ENCODE measurements at places on chromosomes 3 and 15. TPM values are rescaled to one million over a fixed set of nuclear protein-coding genes. Genes with fewer than 3 reads are reported as not detected.

CISH gene
- 27.9 TPM for polyA plus RNA-seq

PLA2G4B gene
- polyA plus RNA-seq, result 5.3 TPM

RGMA gene
- polyA plus RNA-seq, result 7.7 TPM

B3GNT5 gene
- 24.5 TPM for polyA plus RNA-seq

GOLGA8J gene
- polyA plus RNA-seq, result 1.0 TPM

ANKRD34C gene
- polyA plus RNA-seq, result 0.14 TPM

SLC6A1 gene
- 0.74 TPM for polyA plus RNA-seq

CD47 gene
- polyA plus RNA-seq, result 72.0 TPM

GOLGA8G gene
- 0.03 TPM for polyA plus RNA-seq

MYNN gene
- 36.1 TPM for polyA plus RNA-seq

XCR1 gene
- 0.26 TPM for polyA plus RNA-seq

GRCh38 chr15:90529011-90529370 is 732 bp upstream of the CRTC3 start:
- DNase-seq, result no peak

DNA sequence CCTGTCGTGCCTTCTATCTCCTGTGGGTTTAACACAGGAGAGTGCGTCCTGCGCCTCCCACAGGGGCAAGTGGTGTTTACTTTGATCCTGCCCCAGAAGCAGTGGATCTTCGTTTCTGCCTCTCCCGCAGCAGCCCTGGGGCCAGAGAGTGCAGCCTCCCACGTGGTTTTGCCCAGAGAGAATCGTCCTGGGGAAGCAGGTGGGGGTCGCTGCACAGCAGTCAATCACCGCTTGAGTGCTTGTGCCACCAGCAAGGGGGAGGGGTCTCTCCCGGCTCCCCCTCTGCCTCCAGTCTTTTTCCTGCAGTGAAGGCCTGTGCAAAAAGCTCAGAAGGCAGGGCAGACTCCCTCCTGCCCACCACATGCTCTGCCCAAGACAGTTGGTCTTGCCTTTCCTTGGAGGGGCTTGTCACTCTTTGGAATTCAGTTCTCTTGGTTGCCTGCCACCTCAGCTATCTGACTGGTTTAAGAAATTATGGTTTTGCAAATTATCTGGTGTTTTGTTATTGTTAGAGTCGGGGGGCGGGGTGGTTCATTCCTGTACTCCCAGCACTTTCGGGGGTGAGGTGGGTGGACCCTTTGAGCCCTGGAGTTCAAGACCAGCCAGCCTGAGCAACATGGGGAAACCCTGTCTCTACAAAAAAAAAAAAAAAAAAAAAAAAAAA is 26.9 kb downstream of the STOML1 start:
- DNase-seq, result no peak

GRCh38 chr3:123606527-123606926 is 21.7 kb upstream of the HACD2 start:
- DNase-seq, result no peak

- DNase-seq, result no peak
Observed at GRCh38 chr15:46703020-46703861, 1014.1 kb upstream of the SEMA6D start.

- DNase-seq, result peak; percentile 19
Observed at GRCh38 chr3:15858547-15859506, 61.0 kb upstream of the ANKRD28 start.

DNA sequence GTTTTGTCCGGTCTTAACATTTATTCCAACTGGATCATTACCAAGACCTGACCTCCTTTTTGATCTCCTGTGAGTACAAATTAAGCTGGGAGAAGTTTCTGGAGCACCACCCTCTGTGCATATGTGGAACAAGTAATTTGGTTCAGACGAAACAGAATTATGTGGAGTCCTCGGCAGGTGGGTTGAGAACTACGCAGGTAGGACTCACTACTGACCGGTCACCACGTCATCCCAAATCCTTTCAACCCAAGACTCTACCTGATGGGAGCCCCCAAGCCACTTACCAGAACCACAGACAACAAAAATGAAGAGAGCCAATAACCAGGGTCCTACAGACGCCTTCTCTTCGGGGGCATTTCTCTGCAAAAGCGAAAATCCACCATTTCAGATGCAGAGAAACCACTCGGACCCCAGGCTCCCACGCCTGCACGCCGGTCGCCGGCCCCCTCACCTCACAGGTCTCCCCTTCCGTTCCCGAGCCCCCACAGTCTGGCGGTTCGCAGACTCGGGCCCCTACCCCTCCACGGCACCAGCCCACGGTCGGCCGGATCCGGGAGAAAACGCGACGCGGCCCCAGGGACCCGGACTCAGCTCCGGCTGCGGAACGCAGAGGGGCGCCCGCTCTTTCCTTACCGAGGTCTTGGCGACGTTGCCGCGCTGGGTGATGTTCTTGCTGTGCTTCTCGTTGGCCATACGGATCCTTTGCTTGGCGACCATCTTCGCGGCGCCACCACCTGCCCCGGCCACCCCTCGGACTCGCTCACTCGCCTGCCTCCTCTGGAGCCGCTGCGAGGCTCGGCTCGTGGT is 674 bp downstream of the SERP1 start:
- no peak for DNase-seq

- no peak for DNase-seq
Observed at GRCh38 chr3:24837601-24838000, 343.0 kb upstream of the THRB start.

GRCh38 chr3:134815519-134815918 is 20.5 kb downstream of the EPHB1 start:
- no peak for DNase-seq

DNA sequence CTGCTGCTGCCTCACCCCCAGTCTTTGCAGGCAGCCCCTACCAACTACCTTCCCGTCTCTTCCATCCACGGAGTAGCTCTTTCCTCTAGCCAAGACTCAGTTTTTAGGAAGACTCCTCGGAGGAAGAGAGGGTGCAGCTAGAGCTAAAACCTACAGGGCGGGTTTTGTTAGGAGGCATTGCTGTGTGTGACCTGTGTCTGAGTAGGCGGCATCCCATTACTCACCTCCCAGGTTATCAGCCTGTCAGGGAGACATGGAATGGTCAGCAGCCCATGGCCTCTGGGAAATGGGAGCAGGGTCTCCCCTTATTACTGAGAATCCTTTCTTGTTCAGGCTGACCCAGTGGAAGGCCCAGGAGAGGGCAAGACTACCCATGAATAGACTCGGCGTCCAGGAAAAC is 43.8 kb upstream of the FGD5 start:
- DNase-seq, result no peak

DNA sequence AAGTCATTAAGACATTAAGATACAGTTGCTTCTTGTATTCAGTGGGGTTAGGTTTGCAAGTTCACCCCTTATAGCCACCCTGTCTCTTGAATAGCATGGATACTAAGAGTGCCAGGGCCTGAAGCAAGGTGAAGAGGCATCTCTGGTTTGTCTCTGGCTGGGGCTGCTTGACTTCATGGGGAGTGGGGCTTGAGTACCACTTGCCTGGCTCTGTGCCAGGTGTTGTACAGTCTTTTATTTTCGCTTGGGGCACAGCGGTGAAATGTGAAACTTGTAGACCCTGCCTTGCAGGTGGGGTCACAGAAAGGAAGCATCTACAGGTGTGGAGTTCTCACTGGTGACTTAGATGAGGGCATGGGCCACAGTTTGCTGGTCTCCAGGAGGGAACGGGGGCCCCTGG is 152.1 kb downstream of the PDE8A start:
- DNase-seq, result no peak

DNA sequence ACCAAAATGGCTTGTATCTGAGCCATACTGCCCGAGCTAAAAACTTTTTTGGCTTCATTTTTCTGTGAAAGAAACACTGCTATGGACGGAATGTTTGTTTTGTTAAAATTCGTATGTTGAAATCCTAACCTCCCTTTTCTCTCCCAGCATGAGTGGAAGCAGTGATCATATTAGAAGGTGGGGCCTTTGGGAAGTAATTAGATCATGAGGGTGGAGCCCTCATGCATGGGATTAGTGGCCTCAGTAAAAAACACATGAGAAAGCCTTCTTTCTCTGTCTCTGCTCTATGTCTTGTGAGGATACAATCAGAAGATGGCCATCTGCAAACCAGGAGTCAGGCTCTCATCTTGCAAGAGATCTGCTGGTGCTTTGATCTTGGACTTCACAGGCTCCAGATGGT is 7.4 kb upstream of the FNDC3B start:
- no peak for DNase-seq

DNA sequence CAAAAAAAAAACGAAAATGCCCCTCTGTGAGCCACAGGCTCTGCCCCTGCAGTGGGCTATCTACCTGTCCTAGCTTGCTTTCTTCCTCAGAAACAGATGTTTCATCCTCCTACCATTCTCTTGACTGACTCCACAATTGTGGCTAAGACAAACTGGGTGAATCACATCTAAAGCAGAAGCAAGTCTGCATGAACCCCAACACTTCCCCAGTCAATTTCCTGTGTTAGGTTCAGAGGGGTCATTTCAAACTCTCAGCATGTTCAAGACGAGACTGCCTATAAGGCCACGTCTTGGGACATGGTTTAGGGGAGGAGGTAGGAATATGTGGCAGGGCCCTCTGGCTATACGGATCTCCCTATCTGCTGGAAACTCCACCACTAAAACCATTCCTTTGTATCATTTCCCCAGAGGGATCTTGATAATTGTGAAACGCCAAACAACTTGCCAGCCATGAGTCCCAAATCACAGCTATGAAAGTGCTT is 28.6 kb upstream of the ANKDD1A start:
- DNase-seq, result no peak

DNA sequence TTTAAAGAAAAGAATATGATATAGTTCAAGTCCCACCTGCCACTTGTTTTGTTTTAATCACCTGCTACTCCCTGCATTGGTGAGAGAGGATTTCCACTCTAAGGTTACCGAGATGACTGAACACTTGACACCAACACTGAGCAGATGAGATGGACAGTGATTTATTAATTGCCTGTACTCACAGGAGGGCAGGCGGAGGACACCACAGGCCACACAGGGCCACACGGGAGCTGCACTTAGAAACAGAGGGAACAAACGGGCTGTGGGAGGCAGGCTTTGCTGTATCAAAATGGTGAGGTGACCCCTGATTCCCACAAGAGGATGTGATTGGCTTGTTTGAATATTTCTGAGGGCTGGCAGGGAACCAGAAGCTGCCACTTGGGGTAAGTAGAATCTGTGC is 10.8 kb downstream of the MINAR1 start:
- DNase-seq, result no peak

GRCh38 chr3:133805702-133806475 is at the start of gene SRPRB:
Gene SRPRB (plus strand): TSS chr3:133805815. CDS start chr3:133805849, 34 bp downstream.
- DNase-seq, result peak; percentile 64

DNA sequence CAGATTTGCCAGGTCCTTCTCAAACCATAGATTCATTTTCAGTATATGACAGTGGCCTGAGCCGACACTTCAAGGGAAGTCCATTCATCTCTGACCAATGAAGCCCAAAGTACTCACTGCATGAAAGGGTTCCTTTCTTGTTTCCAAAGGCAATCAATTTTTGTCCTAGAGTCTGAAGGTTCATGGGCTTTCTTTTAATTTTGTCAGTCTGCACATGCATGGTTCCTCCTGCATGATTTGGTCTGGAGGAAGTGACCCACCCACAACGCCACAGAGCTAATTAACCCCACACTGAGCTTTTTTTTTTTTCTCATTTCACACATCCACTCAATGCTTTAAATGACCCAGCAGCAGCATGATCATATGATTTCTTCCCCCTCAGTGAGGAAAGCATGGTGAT is 216.4 kb downstream of the TIGIT start:
- DNase-seq, result no peak

DNA sequence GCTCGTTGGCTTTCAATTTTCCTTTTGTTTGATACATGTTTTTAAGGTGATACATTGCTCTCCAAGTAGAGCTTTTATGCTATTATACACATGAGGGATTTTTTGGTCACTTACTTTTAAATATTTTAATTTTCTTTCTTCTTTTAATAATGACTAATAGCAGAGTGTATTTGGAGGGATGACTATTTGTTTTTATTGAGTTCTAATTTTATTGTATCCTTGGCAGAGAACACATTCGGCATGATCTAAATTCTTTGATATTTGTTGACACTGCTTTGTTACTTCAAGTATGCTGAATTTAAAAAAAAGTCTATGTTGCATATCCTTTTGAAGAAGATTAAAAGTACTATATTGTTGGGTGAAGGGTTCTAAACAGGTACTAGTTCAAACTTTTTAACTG is 149.9 kb upstream of the PDZRN3 start:
- DNase-seq, result no peak

All from right renal cortex interstitium (tissue), 3 donors.